IMR-90 (cell line): ENCODE measurements at places on chromosomes 1 and 21.

GRCh38 chr1:232435729-232436128, 194.2 kb downstream of the SIPA1L2 start:
- DNase-seq: peak; percentile 70

DNA sequence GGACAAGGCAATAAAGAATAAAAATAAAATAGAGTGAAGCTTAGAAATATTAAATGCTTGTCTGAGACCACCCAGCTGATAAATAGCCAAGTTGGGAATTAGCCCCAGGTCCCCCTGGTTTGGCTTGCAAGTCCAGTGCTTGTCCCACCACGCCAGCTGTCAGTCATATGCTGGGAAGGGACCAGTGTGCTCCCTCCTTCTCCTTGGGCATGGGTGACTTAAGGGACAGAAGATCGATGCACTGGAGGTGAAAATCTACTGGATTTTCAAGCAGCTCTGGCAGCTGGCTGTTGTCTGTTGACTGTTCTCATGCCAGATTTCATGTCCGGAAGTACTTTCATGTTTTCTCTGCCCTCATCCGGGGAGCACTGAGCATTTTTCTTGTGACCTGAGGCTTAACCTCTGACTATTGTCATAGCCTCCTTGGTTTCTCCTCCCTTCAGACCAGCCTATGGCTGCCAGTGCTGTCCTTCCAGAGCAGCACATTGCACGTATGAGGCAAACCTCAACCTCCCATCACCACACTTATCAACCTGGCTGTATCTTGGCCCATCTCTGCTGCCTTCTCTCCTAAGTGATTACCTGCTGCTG, 12.4 kb downstream of the LMOD1 start:
- DNase-seq: peak; percentile 57

DNA sequence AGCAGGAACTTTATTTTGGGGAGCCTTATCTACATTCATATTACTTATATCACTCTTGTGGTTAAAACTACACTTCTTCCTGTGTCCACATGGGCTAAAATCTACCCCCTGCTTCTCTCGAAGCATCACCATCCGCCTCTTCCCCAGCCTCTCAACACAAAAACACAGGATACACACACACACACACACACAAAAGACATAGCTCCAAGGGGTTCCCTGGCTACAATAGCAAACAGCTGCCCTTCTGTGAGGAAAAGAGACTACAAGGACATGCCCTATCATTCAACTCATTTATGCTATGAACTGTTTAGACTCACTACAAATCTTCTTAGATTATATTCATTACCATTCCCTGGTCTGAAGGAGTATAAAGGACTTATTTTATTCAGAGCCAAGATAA, 155.0 kb downstream of the PIGK start:
- no peak for DNase-seq

DNA sequence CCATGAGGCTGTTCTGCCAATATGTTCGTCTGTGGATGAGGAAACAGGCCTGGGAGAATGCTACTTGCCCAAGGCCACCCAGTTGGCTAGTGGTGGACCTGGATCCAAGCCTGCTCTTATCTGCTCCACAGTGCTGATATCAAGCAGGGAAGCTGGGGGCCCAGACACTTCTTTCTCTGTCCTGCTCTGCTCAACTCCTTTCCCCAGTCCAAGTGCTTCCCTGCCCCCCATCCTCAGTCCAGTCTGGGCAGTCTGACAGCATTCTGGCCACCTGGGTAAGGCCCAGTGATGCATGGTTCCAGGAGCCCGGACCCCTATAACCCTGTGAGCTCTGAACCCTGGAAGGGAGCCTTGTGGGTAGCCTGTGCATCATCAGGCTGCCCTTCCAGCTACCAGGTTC, 4.2 kb upstream of the PAQR7 start:
- no peak for DNase-seq

- DNase-seq: no peak
Measured at GRCh38 chr1:33577663-33578062, 105.2 kb downstream of the ZSCAN20 start.

DNA sequence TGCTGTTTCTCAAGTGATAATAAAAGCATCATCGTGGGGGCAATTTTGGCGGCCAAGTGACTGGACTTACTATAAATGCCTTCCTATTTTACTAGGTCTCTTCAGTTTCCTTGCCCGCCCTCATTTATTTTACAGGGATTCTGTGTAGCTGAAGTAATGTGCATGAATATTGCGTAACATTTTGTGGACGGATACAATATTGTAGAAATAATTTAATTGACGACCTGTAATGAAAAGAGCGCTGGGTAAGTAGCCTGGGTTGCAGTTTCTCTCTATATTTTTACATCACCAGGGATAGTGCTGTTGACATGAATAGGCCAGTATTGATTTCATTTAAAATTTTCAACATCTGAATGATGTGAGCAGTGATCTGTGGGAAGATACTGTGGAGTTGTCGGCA, 28.1 kb upstream of the LMO4 start:
- no peak for DNase-seq

DNA sequence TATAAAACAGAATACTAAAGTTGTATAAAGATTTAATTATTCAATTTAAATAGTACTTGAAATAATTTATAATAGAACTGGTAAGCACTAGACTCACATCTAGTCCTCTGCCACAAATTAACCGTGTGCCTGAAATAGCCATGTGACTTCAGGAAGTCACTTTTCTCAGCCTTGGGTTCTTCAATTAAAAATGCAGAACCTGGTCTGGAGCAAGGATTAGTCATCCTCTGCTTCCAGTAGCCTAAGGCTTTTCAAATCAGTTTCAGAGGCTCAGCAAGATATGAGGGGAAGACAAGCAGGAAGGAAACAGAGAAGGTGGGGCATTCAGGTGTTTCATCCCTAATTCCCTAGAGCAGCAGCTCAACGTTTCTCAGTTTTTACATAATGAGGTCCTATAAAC, 23.0 kb downstream of the DPH5 start:
- peak; percentile 47 for DNase-seq

- no peak for DNase-seq
Measured at GRCh38 chr1:48741380-48741779, 35.3 kb downstream of the BEND5 start.

DNA sequence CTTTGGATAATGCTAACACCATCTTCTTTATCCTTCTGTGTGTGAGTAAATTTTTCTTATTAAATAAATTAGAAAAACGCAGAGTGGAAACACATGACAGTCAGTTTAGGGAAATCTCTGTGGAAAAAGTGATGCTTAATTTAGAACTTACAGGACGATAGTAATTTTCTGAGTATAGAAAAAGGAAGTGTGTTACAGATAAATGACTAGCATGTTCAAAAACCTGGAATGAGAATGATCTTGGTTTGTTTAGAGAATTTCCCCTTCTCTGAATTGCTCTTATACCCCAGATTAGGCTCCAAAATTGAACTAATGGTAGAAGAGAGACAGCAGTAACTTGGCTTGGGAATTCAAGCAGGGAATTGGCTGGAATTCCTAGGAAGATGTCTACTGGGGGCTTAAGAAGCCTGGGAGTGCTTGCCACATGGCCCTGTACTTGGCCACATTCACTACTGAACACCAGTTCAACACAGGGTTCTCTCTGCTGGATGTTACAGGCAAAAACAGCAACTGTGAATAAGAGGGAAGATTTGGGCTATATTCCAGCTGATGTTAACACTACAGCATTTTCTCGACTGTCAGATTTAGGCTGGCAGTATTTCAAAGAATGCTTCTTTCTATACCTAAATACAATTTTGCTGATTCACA, 1004.2 kb downstream of the TTLL7 start:
- DNase-seq: no peak

GRCh38 chr1:173020138-173020750, 30.5 kb downstream of the TNFSF18 start:
- DNase-seq: no peak

DNA sequence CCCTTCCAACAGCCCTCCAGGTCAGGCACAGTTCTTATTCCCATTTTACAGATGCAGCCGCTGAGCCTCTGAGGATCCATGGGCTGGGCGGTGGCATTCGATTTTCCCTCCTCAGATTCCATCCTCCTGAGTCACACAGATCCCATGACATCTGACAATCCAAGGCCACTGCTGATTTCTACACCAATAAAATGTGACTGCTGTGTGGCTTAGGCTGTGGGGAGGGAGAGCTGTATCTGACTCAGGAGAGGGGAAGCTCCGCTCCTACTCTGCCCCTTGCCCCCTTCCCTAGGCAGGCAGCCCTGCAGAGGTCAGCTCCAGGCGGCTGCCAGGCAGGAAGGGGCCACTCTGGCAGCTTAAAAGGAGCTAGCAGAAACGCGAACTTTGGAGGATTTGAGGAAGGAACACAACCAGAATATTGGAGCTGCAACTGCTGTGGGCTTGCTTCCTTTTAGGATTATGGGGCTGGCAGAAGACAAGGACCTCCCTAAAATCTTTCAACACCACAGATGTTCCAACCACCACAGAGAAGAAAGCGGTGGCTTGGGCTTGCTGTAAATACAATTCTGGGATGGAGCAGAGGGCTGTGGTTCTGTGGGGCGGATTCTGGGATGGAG, 50.0 kb downstream of the MRPL37 start:
- DNase-seq: peak; percentile 54

DNA sequence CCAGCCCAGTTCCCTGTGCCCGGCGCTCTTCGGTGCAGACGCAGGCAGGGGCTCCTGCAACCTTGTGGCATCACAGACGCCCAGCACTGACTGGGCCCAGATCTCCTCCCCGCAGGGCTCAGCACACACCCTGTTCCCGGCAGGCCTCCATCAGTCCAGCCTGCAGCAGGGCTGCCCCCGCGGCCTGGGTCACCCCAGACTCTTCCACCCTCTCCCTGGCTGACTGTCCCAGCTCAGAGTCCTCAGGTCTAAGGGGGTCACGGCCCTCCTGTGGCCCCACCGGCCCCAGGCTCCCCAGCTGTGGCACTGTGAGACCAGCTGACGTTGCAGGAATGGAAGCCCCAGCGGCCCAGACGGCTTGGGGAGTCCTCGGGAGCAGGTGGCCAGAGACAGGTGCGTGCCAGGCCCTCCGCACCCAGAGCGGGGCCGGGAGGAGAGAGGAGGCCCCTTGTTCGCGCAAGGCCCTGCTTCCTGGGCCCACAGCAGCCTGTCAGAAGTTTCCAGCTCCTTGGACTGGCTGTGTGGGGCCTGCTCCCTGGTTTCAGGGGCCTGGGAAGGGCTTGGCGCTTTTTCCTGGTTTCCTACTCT, 4.2 kb downstream of the B3GALT6 start:
- DNase-seq: no peak

- no peak for DNase-seq
Measured at GRCh38 chr21:38834725-38835124, 29.0 kb downstream of the ETS2 start.

GRCh38 chr1:228144193-228144992, 4.3 kb downstream of the GUK1 start:
- no peak for DNase-seq

DNA sequence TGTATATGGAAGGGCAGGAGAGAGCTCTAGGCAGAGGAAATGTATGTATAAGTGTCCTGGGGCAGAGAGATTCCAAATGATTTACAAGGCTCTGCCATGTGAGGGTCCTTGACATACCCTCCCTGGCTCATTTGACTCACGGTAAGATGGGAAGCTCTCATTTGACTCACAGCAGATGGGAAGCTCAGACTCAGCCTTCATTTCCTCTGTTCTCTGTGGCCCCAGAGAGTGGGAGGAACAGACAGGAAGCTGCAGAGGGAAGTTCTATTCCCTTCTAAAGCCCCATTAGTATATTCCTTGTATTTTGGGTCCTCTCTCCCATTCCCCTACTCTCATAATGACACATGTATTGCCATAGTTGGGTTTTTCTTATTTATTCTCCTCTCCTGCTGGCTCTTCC, 44.9 kb downstream of the FOXD2 start:
- DNase-seq: no peak

DNA sequence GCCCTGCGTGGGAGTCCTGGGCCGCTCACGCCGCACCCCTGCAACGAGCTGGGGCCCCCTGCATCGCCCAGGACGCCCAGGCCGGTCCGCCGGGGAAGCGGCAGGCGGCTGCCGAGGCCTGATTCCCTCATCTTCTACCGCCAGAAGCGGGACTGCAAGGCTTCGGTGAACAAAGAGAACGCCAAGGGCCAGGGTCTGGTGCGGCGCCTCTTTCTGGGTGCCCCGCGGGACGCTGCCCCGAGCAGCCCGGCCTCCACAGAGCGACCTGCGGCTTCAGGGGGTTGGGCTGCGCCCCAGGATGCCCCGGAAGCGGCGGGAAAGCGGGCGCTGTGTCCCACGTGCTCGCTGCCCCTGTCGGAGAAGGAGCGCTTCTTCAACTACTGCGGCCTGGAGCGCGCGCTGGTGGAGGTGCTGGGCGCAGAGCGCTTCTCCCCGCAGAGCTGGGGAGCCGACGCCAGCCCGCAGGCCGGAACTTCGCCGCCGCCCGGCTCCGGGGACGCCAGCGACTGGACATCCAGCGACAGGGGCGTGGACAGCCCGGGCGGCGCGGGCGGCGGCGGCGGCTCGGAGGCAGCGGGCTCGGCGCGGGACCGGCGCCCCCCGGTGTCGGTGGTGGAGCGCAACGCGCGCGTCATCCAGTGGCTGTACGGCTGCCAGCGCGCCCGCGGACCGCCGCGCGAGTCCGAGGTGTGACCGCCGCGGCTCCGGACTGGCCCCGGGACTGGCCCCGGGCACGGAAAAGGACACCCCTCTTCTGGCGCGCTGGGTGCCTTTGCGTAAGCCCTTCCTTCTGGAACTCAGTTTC, 2.7 kb downstream of the FAM110D start:
- DNase-seq: peak; percentile 31

DNA sequence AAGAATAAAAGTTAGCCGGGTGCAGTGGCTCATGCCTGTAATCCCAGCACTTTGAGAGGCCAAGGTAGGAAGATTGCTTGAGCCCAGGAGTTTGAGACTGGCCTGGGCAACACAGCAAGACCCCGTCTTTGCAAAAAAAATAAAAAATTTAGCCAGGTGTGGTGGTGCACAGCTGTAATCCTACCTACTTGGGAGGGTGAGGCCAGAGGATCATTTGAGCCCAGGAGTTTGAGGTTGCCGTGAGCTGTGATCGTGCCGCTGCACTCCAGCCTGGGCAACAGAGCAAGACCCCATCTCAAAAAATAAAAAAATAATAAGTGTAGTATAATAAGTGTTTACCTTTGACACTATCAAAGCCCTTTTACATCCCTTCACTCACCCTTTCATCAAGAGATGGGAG, 5.0 kb downstream of the ACTN2 start:
- no peak for DNase-seq

DNA sequence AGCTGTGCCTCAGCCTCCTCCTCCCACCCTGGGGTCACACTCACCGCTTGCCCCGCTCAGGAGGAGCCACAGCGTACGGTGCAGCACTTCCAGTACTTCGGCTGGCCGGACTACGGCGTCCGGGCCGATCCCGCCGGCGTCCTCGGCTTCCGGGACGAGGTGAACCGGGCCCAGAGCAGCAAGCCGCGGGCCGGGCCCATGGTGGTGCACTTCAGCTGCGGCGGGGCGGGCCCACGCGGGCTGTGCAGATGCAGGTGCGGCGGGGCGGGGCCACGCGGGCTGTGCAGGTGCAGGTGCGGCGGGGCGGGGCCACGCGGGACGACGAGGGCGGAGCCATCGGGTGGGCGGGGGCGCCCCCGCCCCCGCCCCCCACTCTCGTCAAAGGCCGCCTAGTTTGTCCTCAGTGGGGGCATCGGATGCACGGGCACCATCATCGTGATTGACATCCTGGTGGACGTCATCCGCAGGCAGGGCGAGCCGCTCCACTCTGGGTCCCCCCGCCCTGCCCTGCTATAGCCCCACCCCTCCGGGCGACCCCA, 5.5 kb downstream of the RNF223 start:
- no peak for DNase-seq
